ENCODE measurements at places on chromosomes 3 and 15.
A peak's percentile ranks its signal among the peaks of the same experiment; 100 is the strongest.

DNA sequence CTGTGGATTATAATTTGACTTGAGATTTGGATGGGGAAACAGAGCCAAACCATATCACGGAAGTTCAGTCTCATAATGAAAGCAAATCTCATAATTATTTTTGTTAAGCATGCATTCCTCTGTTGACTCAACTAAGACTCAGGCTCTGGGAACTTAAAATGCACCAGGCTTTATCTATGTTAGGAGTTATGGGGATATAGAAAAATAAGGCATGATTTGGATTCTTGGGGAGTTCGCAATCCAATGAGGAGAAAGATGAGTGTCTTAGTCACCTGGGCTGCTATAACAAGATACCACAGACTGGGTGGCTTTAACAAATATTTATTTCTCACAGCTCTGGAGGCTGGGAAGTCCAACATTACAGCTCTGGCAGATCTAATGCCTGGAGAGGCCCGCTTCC lies 89.4 kb upstream of the TJP1 start:
- H3K36me3 ChIP-seq: no peaks in the 10 kb centered on the region
- no peaks in the 10 kb centered on the region for H3K4me1 ChIP-seq
- DNase-seq: no peak
- H3K4me3 ChIP-seq: no peak overlapping the region

DNA sequence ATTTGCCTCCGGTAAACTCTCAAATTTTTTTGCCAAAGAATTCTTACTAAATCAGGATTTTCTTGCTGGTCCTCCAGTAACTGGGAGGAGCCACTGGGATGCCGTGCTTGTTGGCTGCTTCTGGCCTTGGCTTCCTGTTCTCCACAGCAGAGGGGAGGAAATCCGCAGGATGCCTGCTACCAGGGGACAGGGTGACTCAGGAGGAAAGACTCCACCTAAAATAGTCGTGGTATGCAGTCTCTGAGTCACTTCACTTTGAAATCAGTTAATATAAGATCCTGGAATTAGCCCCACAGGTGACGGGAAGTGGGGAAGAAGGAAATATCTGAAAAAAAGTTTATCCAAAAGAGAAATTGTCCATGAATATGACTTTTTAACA lies 6.5 kb upstream of the TM4SF18 start:
- DNase-seq: no peak
- H3K4me1 ChIP-seq: no peaks in the 10 kb centered on the region
- no peak overlapping the region for H3K4me3 ChIP-seq

DNA sequence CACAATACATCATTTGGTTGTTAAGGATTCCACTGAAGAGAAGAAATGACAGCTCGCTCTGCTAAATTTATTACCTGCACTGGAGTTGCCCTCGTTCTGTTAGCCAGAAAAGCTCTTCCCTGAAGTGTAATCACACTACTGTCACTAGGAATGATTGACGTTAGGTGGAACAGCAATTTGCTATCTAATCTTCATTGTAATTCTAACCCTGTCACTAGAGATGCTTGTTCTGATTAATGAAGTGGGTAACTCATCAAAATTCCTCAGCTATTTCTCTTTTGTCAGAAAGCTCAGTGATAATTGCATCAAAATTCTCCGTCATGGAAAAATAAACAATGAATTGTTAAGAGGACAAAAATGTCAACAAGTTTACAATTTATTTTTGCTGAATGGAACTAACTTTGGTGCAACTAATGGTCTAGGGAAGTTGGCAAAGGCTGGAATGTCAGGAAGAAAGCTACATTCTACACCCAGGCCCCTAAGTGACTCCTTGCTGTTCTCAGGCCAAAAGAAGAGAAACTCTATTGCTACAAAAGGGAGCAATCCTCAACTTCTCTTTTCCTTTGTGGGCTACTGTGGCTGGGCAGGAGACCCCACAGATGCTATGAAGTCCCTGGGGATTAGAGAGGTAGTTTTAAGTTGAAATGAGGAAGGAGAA lies 34.1 kb downstream of the CCDC191 start:
- H3K4me1 ChIP-seq: 0 out of 2 replicates have a peak, but pooled peaks cover 10% of the 10 kb centered on the region
- H3K36me3 ChIP-seq: no peaks in the 10 kb centered on the region
- H3K27me3 ChIP-seq: no peaks in the 10 kb centered on the region
- H3K4me3 ChIP-seq: no peak overlapping the region

- H3K4me1 ChIP-seq: no peaks in the 10 kb centered on the region
- peak overlapping the region; percentile 70 for H3K4me3 ChIP-seq
- no peak overlapping the region for H3K27ac ChIP-seq
- H3K36me3 ChIP-seq: no peaks in the 10 kb centered on the region
- peaks cover 13% of the 10 kb centered on the region for H3K27me3 ChIP-seq
Observed at GRCh38 chr15:70761931-70762468, 1.4 kb downstream of the UACA start.

DNA sequence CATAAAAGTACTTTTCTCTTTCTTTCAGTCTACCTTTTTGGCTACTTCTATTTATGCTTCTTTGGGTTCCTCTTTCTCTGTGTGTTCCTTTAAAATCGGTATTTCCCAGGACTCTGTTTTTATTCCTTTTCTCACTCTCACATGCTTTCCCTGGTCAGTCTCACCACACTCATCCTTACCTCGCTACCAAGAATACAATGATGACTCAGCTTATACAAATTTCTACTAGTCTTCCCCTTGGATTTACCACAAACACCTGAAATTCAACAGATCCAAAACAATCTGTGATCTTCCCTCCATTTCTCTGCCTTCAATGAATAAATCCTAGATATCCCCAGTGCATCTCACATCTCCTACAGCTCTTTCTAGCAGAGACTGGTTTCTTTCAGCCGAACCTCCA lies 52.9 kb downstream of the TUBGCP4 start:
- H3K27ac ChIP-seq: no peak overlapping the region
- H3K4me3 ChIP-seq: no peak overlapping the region
- no peaks in the 10 kb centered on the region for H3K36me3 ChIP-seq
- no peak for DNase-seq
- no peaks in the 10 kb centered on the region for H3K27me3 ChIP-seq

DNA sequence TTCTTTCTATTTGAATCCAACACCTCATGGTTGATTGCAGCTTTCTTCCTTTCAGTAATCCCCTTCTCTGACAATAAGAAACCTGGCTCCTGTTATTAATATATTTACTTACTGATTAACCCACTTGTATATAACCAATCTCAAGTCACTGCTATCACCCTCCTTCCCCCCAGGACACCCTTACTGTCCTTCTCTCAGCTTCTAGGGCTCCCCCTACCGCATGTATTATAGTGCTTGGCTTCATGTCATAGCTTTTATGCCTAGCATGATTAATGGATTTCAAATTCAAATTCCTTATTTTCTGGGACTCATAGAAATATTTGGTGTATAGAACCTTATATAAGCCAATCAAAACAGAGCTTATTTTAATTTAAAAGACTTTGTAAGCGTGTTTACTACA lies 75.7 kb upstream of the BNIP2 start:
- no peaks in the 10 kb centered on the region for H3K27me3 ChIP-seq
- H3K36me3 ChIP-seq: no peaks in the 10 kb centered on the region
- H3K4me1 ChIP-seq: no peaks in the 10 kb centered on the region
- no peak overlapping the region for H3K27ac ChIP-seq
- DNase-seq: no peak

DNA sequence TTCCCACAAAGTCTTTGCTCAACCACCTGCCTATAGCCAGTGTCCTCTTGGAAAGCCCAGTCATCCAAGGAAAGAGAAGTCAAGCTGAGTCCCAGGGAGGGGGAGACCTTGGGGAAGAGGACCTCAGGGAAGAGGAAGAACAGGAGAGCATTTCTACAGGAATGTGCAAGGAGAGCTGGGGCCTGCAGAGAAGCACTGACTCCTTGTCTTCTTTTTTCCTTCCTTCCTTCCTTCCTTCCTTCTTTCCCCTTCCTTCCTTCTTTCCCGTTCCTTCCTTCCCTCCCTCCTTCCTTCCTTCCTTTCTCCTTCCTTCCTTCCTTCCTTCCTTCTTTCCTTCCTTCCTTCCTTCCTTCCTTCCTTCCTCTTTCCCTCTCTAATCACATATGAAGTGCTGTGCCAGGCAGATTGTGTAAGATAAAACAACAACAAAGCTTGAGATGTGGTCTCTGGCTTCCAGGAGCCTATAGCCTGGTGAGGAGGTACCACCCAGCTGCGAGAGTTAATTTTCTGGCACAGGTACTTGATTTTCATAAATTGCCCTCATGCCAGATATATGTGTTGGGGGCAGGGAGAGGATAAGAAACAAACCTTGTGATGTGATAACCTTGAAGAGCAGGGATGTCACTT lies 70.0 kb downstream of the NOX5 start:
- no peaks in the 10 kb centered on the region for H3K36me3 ChIP-seq
- no peaks in the 10 kb centered on the region for H3K27me3 ChIP-seq
- no peak overlapping the region for H3K4me3 ChIP-seq
- H3K27ac ChIP-seq: no peak overlapping the region
- no peaks in the 10 kb centered on the region for H3K4me1 ChIP-seq

- no peaks in the 10 kb centered on the region for H3K36me3 ChIP-seq
- no peaks in the 10 kb centered on the region for H3K27me3 ChIP-seq
- H3K27ac ChIP-seq: no peak overlapping the region
Observed at GRCh38 chr3:134189849-134190248, 60.8 kb downstream of the RYK start.

DNA sequence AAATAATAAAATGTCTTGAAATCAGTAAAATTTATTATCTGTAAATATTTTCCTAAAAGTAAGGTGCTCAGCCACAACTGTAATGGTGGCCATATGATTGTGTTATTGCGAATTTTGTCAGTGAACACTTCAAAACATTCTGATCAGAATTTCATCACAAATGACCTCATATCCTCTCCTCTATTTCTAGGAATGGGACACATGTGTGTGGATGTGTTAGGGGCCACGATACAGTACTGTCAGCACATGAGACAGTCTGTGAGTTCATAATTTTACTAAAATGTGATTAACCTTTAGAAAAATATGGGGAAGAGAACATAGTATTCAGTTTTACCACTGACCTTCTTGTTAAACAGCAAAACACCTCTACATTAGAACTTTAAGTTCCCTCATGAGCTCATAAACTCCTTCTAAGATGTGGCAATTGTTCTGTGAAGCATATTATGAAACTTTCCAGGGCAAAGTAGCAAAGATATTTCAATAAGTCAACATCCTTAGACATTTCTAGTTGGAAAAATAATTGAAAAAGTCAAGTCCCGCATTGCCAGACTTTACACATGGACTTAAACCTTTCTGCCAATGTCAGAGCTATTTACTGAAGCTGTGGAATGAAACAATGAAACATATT lies 158.2 kb upstream of the ABI3BP start:
- no peak for DNase-seq
- peaks cover 10% of the 10 kb centered on the region for H3K4me1 ChIP-seq
- no peak overlapping the region for H3K4me3 ChIP-seq
- H3K27me3 ChIP-seq: no peaks in the 10 kb centered on the region

DNA sequence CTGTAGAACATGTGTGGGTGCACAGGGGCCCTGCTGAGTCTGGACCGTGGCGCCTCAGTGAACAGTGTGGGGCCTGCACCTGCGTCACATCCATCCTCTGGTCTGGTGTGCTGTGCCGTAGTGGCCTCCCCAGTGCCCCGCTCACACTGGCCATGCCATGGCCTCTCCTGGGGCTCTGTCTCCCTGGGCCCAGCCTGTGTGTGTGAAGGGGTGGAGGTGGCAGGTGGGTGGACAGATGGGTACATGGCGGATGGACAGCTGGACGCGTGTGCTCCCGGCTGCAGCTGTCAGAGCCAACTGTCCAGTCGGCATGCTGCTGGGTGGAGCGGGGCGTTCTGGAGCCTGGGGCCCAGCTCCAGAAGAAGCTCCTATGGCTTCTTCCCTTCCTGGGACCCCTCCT lies 17.8 kb downstream of the PLXNA1 start:
- no peaks in the 10 kb centered on the region for H3K4me1 ChIP-seq
- H3K27ac ChIP-seq: no peak overlapping the region
- H3K27me3 ChIP-seq: no peaks in the 10 kb centered on the region
- H3K4me3 ChIP-seq: no peak overlapping the region
- H3K36me3 ChIP-seq: no peaks in the 10 kb centered on the region

DNA sequence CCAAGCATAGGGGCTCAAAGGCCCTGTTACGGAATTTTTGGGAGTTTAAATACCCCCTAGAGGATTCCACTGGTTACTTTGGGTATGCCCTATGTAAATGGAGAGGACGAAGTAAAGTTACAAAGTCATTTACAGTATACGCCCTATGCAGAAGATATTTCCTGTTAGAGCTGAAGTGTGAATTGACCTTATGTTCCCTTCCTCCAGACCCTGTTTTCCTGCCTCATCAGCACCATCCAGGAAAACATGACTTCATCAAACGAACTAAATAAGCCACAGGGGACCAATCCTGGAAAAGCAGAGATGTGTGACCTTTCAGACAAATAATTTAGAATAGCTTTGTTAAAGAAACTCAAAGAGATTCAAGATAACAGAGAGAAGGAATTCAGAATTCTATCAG lies 177.4 kb downstream of the SQOR start:
- H3K27ac ChIP-seq: no peak overlapping the region
- no peak for DNase-seq
- no peaks in the 10 kb centered on the region for H3K36me3 ChIP-seq

- no peaks in the 10 kb centered on the region for H3K27me3 ChIP-seq
- no peaks in the 10 kb centered on the region for H3K36me3 ChIP-seq
- H3K27ac ChIP-seq: no peak overlapping the region
- no peak for DNase-seq
- H3K4me1 ChIP-seq: no peaks in the 10 kb centered on the region
Observed at GRCh38 chr3:8443829-8444791, 57.5 kb upstream of the LMCD1 start.

- no peaks in the 10 kb centered on the region for H3K36me3 ChIP-seq
- H3K4me1 ChIP-seq: no peaks in the 10 kb centered on the region
- no peaks in the 10 kb centered on the region for H3K27me3 ChIP-seq
- H3K4me3 ChIP-seq: no peak overlapping the region
- no peak for DNase-seq
- no peak overlapping the region for H3K27ac ChIP-seq
Observed at GRCh38 chr15:31387479-31388118, 61.0 kb downstream of the KLF13 start.

DNA sequence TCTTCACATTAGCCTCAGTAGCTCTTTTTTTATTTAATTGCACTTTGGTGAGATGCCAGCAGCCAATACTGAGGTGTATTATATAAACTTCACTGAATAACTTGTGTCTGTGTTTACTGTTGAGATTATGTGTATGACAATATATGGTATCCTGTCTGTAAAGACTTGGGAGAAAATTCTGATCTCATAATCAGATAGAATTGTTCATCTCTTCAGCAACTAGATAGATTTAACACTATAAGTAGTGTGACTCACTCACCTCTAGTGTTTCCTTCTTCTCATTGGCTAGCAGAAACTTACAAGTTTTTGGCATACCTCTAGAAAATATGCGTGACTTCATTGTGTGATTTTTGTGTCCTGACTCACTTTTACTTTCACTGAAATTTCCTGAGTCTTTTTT lies 67.6 kb upstream of the TGFBR2 start:
- no peak overlapping the region for H3K4me3 ChIP-seq
- H3K27ac ChIP-seq: no peak overlapping the region
- DNase-seq: no peak
- H3K36me3 ChIP-seq: no peaks in the 10 kb centered on the region
- no peaks in the 10 kb centered on the region for H3K27me3 ChIP-seq
- no peaks in the 10 kb centered on the region for H3K4me1 ChIP-seq

GRCh38 chr3:78177780-78178179 lies 1137.9 kb downstream of the ROBO2 start:
- no peaks in the 10 kb centered on the region for H3K36me3 ChIP-seq
- DNase-seq: no peak
- no peak overlapping the region for H3K4me3 ChIP-seq
- no peak overlapping the region for H3K27ac ChIP-seq

All from MM.1S (cell line).